ENCODE measurements at places on chromosomes 6 and 20. TPM values are rescaled to one million over a fixed set of nuclear protein-coding genes. Genes with fewer than 3 reads are reported as not detected.

The GSTA1 gene
- total RNA-seq, result 1.6 TPM

The SERINC3 gene
- total RNA-seq, result 42.9 TPM

The DSP gene
- 167 TPM for total RNA-seq

The PCK1 gene
- 0.72 TPM for total RNA-seq

The ADTRP gene
- not detected for total RNA-seq

The HTR1E gene
- total RNA-seq, result not detected

The UBD gene
- not detected for total RNA-seq

The EPPIN gene
- total RNA-seq, result not detected

The CFAP206 gene
- 2.1 TPM for total RNA-seq

The TSPO2 gene
- 1.4 TPM for total RNA-seq

The MOG gene
- not detected for total RNA-seq

The ERVFRD-1 gene
- total RNA-seq, result 0.10 TPM

The GID8 gene
- total RNA-seq, result 31.3 TPM

The CALHM6 gene
- total RNA-seq, result not detected

The PLN gene
- total RNA-seq, result 24.5 TPM

The MRPS26 gene
- total RNA-seq, result 32.1 TPM

The PLCB1 gene
- total RNA-seq, result 30.9 TPM

The SLC17A9 gene
- total RNA-seq, result 2.3 TPM

The OPRL1 gene
- total RNA-seq, result 0.62 TPM

The MTCH1 gene
- total RNA-seq, result 157 TPM

The MUC21 gene
- 6.9 TPM for total RNA-seq

The MEI4 gene
- total RNA-seq, result 0.31 TPM

The CCR6 gene
- not detected for total RNA-seq

The HRH3 gene
- 0.62 TPM for total RNA-seq

The CYP24A1 gene
- total RNA-seq, result 0.41 TPM

The TRPC4AP gene
- 64.0 TPM for total RNA-seq

The OR2H1 gene
- total RNA-seq, result not detected

The LY6G6C gene
- 1.1 TPM for total RNA-seq

The ARFRP1 gene
- 36.3 TPM for total RNA-seq

The C4A gene
- total RNA-seq, result 32.6 TPM

The PGM3 gene
- total RNA-seq, result 40.6 TPM

The KHDC1L gene
- total RNA-seq, result not detected

The ENPP5 gene
- 9.6 TPM for total RNA-seq

The EFCAB8 gene
- total RNA-seq, result 2.3 TPM

The XKR7 gene
- total RNA-seq, result under 0.01 TPM

The PRL gene
- not detected for total RNA-seq

The NKX2-4 gene
- total RNA-seq, result not detected

The FAM162B gene
- total RNA-seq, result 7.9 TPM

The CDH26 gene
- 3.4 TPM for total RNA-seq
